ENCODE measurements at places on chromosomes 1 and 21.

- no peak for DNase-seq
These were observed 24.8 kb upstream of the RNF19B start for GRCh38 chr1:32989160-32990050.

DNA sequence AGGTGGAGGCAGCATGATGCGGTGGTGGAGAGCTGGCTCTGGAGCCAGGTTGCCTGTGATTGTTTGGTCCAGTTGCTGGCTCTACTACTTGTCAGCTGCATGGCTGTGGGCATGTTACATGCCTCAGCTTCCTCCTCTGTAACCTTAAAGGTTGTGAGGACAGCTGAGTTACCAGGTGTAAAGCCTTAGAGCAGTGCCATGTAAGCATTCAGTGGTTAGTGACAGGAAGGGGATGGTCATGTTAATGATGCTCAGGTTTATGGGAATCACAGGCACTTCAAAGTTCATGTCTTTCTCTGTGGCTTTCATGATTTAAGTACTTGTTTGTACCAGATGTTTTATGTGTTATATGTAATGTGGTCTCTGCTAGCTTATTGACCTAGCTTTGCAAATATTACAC, 32.6 kb downstream of the PTGFRN start:
- no peak for DNase-seq

- DNase-seq, result no peak
These were observed 25.8 kb upstream of the KCNE1 start for GRCh38 chr21:34537838-34538237.

DNA sequence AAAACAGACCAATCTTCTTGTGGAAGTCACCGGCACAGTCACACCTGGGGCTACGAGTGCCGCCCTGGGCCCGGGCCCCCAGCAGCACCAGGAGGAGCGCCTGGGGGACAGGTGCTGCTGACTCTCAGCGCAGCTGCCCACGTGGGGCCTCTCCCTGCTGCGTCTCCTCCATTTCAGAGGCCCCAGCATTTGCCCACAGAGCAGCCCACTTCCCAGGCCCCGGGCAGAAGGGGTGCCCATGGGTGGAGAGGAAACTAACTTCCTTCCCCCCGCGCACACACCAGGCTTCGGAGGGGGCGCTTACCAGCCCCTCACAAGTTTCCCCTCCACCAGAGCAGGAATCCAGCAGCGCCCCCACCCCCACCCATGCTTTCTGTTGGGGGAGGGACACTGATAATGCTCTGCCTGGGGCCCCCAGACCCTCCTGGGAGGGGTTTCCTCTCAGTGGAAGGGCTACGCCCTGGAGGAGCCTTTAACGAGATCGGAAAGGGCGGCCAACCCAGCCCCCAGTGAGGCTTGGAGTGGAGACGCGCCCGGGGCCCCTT, 440 bp downstream of the TNFRSF25 start:
- DNase-seq, result no peak

GRCh38 chr1:8397511-8397910, 79.6 kb downstream of the SLC45A1 start:
- DNase-seq, result no peak

- no peak for DNase-seq
These were observed 30.3 kb downstream of the USP24 start for GRCh38 chr1:55184859-55185258.

DNA sequence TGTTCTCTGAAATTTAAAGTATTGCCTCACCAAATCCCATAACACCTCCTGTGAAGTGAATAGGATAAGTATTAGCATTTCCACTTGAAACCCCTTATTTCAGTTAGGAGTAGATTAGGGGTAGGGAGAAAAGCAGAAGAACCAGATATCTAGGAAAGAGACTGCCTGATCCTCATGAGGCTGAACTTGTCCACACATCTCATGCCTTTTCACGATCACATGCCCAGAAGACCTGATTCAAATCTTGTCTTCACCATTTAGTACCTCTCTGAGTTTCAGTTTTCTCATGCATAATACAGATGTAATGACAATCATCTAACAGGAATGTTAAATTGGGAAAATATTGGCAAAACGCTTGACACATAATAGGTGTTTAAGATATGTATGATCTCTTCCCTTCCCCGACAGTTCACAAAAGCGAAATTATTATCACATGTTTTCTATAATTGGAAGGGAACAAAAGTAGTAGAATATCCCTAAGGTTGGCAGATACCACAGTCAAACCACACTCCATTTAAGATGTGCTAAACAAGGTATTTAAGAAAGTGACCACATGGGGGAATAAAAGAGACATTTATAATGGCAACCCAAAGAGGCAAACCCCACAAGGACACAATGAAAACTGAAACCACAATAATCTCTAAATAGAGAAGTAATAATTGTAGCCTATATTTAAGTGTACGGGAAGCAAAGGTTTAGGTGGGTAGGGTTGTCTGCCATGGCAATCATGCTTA, 25.2 kb downstream of the GFI1 start:
- no peak for DNase-seq

GRCh38 chr1:28273216-28273860, 14.0 kb downstream of the SESN2 start:
- no peak for DNase-seq
